Osteocyte (in vitro differentiated cells): ENCODE measurements at places on chromosomes 16 and 17. TPM values are rescaled to one million over a fixed set of nuclear protein-coding genes. Genes with fewer than 3 reads are reported as not detected.

- no peak for DNase-seq
- H3K36me3 ChIP-seq = peaks cover 2% of the 10 kb centered on the region
- H3K27me3 ChIP-seq = no peaks in the 10 kb centered on the region
- H3K27ac ChIP-seq = no peak overlapping the region
- H3K4me1 ChIP-seq = peaks cover 77% of the 10 kb centered on the region
- H3K4me3 ChIP-seq = no peak overlapping the region
Observed at GRCh38 chr17:59365383-59365981, 34.0 kb downstream of the YPEL2 start.

DNA sequence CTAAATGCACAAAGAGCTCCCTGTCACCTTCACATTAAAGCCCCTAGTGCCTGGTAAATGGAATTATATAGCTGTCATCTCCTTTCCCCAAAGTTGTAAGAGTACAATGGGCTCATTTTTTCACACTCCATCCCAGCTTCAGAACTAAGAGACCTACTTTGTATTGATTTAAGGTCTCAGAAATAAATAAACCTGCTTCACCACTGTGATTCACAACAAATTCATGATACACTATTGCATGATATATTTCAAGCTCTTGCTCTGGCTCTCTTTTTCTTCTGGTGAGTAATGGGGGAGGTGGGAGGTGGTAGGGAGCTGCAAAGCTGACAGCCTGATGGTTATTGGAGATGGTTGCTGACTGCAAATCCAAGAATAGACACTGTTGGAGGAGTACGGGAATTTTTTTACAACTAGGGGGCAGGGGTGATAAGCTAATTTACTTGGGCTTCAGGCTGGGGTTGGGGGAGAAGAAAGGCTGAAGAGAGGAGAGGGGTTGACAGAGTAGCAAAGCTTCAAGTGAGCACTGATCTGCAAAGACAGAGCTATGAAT lies 189.9 kb downstream of the AATF start:
- no peak overlapping the region for H3K4me3 ChIP-seq
- DNase-seq = no peak
- H3K27me3 ChIP-seq = no peaks in the 10 kb centered on the region
- H3K36me3 ChIP-seq = peaks cover 6% of the 10 kb centered on the region
- no peak overlapping the region for H3K27ac ChIP-seq

GRCh38 chr16:58814348-58814801 lies 80.3 kb upstream of the GOT2 start:
- H3K4me1 ChIP-seq = peaks cover 8% of the 10 kb centered on the region
- H3K27ac ChIP-seq = peak overlapping the region; percentile 65
- H3K27me3 ChIP-seq = peaks cover 7% of the 10 kb centered on the region

The ZNF423 gene
- total RNA-seq = 25.1 and 26.5 TPM in 2 replicates

DNA sequence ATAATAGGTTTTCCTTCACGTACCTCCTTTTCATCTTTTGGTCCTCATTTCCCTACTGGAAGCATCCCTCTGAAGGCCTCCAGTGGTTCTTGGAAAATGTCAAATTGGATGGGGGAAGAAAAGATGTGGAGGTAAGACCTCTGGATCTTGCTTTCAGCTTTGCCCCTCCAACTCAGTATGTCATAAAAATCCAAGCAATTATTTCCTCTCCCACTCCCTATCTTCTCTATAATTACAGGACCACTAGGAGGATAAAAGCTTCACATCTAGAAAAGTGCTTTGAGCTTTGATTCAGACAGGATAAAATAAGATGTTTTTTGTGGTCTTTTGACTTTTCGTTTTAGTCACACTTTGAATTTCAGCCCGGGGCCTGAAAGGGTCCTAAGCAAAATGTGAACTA lies 1.7 kb downstream of the TTLL6 start:
- no peak overlapping the region for H3K27ac ChIP-seq
- DNase-seq = no peak
- no peaks in the 10 kb centered on the region for H3K36me3 ChIP-seq
- no peak overlapping the region for H3K4me3 ChIP-seq
- peaks cover 7% of the 10 kb centered on the region for H3K4me1 ChIP-seq

DNA sequence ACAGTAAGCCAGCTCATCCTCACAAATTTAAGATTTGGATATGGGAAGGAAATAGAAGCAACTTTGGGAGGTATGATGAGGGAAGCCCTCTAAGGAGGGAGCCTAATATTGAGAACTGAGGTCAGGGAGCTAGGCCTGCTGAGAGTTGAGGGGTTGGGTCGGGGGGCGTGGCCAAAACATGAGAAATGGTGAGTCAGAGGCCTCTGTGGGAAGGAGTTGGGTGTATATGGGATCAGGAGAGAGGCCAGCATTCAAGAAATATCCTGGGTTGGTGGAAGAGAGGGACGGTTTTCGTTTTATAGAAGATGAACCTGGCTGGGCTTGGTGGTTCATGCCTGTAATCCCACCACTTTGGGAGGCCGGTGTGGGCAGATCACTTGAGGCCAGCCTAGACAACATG lies 48.4 kb downstream of the CLEC16A start:
- H3K4me3 ChIP-seq = no peak overlapping the region
- no peak for DNase-seq
- H3K36me3 ChIP-seq = peaks cover 36% of the 10 kb centered on the region
- no peaks in the 10 kb centered on the region for H3K27me3 ChIP-seq

DNA sequence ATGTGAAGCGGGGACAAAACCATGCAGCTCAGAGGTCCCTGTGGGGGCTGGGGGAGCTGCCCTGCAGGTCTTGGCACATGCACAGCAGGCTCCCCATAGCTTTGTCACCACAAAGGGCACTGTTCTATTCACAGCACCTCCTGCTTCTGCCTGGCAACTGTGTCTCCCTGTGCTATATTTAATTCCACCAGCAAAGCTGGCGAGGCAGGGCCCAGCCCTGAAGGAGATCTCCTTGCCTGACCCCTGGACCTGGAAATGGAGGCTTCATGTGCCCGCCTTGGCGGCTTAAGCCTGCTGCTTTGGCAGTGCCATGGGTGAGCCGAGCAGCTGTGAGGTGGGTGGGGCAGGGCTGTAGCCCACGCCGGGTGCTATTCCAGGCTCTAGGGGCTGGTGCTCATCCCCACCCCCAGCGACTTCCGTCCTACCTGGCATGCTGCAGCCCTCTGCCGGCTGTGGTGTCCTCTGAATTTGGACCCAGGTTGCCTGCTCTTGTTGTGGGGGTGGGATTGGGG lies 6.8 kb downstream of the LDHD start:
- no peaks in the 10 kb centered on the region for H3K27me3 ChIP-seq
- H3K4me3 ChIP-seq = no peak overlapping the region
- peaks cover 15% of the 10 kb centered on the region for H3K36me3 ChIP-seq
- peaks cover 59% of the 10 kb centered on the region for H3K4me1 ChIP-seq
- H3K27ac ChIP-seq = peak overlapping the region; percentile 91

- no peak overlapping the region for H3K4me3 ChIP-seq
- H3K27me3 ChIP-seq = no peaks in the 10 kb centered on the region
- no peak for DNase-seq
- H3K36me3 ChIP-seq = no peaks in the 10 kb centered on the region
- H3K4me1 ChIP-seq = peaks cover 45% of the 10 kb centered on the region
Observed at GRCh38 chr16:85525420-85526184, 87.5 kb upstream of the GSE1 start.

DNA sequence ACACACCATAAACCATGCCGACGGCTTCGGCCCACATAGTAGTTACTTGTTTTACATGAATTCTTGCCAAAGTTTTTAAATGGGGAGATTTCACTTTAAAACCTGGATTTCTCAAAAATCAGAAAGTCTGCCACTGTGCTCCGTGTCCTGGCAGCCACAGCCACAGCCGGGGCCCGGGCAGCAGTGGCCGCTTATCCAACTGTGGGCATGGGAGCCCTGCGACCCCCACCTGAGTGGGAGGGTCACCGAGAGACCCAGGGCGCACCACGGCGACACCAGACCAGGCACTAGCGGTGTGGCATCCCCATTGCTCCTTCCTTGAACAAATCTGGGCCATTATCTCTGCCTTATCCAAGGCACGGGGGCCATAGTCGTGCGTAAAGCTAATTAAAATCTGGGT lies 30.0 kb downstream of the ZNF469 start:
- H3K36me3 ChIP-seq = no peaks in the 10 kb centered on the region
- no peaks in the 10 kb centered on the region for H3K27me3 ChIP-seq
- H3K27ac ChIP-seq = no peak overlapping the region
- no peak for DNase-seq
- peaks cover 7% of the 10 kb centered on the region for H3K4me1 ChIP-seq
- H3K4me3 ChIP-seq = no peak overlapping the region

DNA sequence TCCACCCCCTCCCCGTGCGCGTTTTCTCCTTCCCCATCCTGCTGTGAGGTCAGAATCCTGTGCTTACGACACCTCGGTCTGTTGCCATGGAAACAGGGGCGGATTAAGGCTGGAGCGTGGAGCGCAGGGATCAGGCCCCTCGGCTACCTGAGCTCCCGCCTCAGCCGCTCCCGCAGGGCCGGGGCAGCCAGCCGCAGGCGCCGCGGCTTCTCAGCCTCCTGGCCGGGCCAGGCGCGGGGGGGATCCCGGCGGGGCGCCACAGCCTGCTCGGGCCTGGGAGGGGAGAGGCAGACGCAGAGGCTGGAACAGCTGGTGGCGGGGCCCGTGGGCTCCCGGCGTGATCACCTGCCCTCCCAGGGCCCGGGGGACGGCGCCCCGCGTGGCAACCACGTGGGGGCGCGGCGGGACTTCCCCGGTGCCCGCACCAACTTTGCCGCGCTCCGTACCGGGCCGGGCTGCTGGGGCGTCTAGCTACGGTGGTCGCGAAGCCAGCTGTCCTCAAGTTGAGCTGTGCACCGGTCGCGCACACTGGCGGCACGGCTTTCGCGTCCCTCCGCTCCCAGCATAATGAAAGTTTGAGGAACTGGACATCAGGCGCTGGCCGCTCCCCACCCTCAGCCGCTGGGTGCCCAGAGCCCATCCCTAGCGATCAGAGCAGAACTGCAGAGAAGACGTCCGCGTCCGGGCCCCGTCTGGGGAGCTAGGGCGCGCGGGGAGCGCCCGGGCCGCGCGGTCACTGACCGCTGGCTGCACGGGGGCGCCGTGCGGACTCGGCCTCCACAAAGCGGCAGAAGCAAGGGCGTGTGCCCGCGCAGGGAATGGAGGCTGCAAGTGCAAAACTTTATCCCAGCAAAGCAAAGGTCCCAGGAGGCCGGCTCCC lies 1.2 kb downstream of the RTN4RL1 start:
- no peaks in the 10 kb centered on the region for H3K36me3 ChIP-seq
- H3K27ac ChIP-seq = no peak overlapping the region
- H3K27me3 ChIP-seq = peaks cover 30% of the 10 kb centered on the region
- peaks cover 35% of the 10 kb centered on the region for H3K4me1 ChIP-seq
- peak overlapping the region; percentile 74 for H3K4me3 ChIP-seq

The STX1B gene
- 1.8 and 4.5 TPM in 2 replicates for total RNA-seq

The FGF11 gene
- total RNA-seq = 1.3 and 1.5 TPM in 2 replicates

DNA sequence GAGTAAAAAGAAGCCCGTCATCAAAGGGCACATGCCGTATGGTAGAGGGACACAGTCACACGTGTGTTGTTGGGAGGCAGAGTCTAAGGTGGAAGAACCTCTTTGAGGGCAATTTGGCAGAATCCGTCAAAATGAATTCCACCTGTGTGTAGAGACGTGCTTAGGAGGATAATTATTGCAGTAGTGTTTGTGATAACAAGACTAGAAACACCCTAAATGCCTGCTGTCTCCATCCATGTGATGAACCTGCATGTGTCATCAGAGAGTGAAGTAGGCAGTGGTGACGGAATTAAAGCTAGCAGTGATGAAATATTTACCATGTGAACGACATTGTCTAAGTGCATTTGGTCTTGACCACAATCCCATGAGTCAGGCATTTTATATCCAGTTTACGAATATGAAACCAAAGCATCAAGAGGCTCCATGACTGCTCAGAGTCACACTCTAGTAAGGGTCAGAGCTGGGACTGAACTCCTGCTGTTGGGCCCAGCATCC lies 61.3 kb upstream of the ADORA2B start:
- H3K36me3 ChIP-seq = no peaks in the 10 kb centered on the region
- H3K27me3 ChIP-seq = no peaks in the 10 kb centered on the region
- DNase-seq = no peak

The RBL2 gene
- total RNA-seq = 43.4 and 47.7 TPM in 2 replicates

DNA sequence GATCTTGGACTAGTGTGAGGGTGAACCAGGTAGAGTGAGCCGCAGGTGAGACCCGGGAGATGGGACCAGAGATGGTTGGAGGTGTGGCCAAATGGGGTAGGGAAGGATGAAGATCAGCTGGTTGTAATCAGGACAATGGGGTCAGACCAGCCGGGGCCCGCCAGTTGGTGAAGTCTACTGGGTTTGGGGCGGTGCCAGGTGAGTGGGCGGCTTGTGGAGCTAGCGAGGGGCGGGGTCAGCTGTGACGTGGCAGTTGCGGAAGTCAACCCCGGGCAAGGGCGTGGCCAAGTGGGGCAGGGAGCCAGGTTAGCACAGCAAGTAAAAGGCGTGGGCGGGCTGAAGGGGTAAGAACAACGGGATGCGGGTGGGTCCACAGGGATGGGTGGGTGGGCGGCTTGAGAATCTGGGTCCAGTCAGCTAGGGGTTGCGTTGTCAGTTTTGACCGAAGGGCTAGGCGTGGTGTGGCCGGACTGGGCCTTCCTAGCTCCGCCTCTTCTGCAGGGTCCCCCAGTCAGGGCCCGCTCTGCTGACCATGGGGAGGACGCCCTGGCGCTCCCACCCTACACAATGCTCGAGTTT lies 25.5 kb upstream of the ALKBH5 start:
- no peak overlapping the region for H3K4me3 ChIP-seq
- H3K27ac ChIP-seq = no peak overlapping the region
- peaks cover 7% of the 10 kb centered on the region for H3K4me1 ChIP-seq
- no peaks in the 10 kb centered on the region for H3K36me3 ChIP-seq
- no peak for DNase-seq
- peaks cover 2% of the 10 kb centered on the region for H3K27me3 ChIP-seq

The XAF1 gene
- total RNA-seq = 0.91 and 1.5 TPM in 2 replicates

GRCh38 chr17:9410301-9410700 lies 165.3 kb downstream of the STX8 start:
- H3K4me3 ChIP-seq = no peak overlapping the region
- no peak for DNase-seq
- H3K27me3 ChIP-seq = no peaks in the 10 kb centered on the region
- H3K36me3 ChIP-seq = peaks cover 2% of the 10 kb centered on the region
- H3K4me1 ChIP-seq = peaks cover 29% of the 10 kb centered on the region
- no peak overlapping the region for H3K27ac ChIP-seq

DNA sequence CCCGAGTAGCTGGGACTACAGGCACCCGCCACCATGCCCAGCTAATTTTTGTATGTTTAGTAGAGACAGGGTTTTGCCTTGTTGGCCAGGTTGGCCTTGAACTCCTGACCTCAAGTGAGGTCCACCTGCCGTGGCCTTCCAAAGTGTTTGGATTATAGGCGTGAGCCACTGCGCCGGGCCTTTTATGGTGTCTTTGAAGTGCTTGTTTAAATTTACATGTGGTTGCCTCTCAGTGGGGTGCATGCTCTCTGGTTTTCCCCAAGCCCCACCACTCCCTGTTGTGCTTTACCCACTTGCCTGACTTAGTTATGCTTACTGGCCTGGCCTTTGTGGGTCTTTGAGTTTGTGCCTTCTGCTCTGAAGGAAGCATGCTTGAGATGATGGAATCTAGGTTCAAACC lies 132.0 kb downstream of the PRKCB start:
- no peak overlapping the region for H3K27ac ChIP-seq
- no peaks in the 10 kb centered on the region for H3K4me1 ChIP-seq
- no peaks in the 10 kb centered on the region for H3K27me3 ChIP-seq
- no peak for DNase-seq

GRCh38 chr17:81583589-81584342 lies 31.6 kb upstream of the FAAP100 start:
- H3K27ac ChIP-seq = peak overlapping the region; percentile 78
- H3K4me3 ChIP-seq = peak overlapping the region; percentile 3
- no peaks in the 10 kb centered on the region for H3K27me3 ChIP-seq
- peaks cover 68% of the 10 kb centered on the region for H3K4me1 ChIP-seq
- no peak for DNase-seq
